ENCODE measurements at places on chromosomes 12 and 14.

- DNase-seq: no peak
Measured at GRCh38 chr14:95167177-95167576, 9.8 kb upstream of the DICER1 start.

- DNase-seq: no peak
Measured at GRCh38 chr12:121992059-121992879, 29.4 kb upstream of the BCL7A start.

DNA sequence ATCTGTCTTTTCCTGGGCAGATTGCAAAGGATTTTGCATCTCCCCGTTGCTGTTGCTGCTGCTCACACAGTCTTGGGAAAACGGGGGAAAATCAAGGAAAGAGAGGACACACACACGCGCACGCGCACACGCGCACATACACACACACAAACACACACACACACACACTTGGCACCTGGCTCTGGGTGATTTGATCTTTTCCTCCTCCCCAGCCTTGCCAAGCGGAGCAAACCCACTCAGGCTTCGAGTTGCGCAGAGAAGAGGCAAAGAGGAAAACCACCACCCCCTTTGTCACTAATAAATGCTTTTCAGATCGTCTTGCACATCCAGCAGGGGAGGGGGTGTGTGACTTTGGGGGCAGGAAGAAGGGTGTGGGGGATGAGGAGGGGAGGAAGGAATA, 965 bp upstream of the NOS1 start:
- DNase-seq: no peak

GRCh38 chr12:73159954-73160353, 887.8 kb downstream of the TRHDE start:
- no peak for DNase-seq

GRCh38 chr12:66441905-66442559, 139.7 kb downstream of the HELB start:
- no peak for DNase-seq

DNA sequence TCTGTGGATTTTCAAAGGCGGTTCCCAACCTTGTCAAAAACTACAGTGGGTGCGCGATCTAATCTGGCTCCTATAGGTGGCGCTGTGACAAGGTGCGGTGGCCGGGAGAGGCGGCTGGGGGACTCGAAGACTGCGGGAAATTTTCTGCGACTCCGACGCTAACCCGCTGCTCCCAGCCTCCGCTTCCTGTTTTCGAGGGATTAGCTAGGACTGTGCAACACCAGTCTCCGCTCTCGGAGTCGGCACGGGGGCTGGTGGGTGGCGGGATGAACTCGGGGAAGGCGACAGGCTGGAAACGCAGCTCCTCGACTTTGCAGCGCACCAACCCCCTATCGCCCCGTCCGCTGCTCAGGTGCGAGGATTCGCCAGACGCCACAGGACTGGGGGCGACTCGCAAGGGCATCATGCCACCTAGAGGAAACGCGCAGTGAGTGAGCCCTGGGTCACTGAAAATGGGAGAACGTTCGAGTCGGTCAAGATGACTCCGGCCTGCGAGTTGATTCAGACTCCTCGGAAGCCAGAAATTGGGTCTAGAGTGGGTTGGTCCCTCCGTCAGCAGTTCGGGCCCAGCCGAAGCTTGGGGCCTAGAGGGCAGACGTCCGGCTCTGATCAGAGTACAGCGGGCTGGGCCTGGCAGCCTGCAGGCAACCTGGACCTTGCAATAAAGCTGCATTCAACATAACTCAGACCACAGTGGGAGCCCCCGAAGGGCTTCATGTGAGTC, 5.5 kb upstream of the PAX9 start:
- DNase-seq: no peak

DNA sequence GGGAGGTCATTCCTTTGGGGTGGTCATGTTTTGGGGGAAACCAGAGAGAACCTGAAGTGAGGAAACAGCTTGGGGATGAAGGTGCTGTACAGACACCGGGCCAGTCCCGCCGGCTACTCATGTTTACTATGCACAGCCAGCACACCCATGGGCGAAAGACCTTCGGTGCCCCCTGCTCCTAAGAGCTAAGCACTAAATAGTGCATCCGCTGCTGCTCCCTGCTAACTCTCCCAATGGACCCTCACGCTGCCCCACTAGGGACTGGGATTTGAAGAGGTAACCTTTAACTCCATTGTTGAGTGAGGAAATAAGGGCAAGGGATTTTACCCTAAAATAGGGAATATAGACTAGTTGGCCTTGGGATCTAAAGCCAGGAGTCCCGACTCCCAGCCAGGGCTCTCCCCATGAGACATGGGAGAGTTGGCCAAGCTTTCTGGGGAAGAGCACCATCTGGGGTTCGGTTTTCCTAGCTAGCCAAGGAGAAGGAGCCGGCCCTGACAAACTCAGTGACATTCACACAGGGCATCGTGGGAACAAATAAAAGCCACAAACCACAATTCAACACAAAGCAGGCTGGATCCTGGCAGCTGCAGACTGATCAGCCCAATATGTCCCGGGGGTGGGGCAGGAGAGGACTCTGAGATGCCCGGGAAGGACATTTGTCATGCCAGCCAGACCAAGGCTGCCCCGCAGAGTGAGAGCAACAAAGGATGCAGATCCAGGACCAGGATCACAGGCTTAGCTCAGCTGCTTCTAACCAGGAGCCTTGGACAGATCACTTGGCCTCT, 91.7 kb downstream of the SINHCAF start:
- DNase-seq: no peak

GRCh38 chr12:65699251-65699650, 125.0 kb upstream of the HMGA2 start:
- no peak for DNase-seq

DNA sequence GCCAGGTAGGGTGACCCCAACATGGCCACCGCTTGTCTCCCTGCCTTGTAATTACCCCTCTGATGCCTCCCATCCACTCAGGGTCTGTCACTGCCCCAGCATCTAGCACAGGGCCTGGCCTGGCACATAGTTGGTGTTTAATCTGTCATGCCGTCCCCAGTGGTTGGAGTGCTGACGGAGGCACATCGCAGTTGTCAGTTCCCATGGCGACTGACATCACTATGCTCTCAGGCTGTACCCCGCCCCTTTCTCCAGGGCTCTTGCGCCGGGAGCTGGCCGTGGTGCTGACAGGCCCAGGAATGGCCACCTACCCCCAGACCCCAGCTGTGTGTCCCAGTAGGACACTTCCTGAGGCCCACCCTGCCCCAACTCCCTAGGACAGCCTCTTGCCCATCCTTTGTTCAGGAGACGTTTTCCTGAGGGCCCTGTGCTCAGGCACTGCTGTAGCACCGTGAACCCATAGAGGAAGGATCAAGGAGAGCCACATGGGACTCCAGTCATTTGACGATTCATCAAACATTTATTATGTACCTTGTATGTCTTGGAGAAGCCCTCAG, 23.0 kb downstream of the FAM222A start:
- DNase-seq: no peak

DNA sequence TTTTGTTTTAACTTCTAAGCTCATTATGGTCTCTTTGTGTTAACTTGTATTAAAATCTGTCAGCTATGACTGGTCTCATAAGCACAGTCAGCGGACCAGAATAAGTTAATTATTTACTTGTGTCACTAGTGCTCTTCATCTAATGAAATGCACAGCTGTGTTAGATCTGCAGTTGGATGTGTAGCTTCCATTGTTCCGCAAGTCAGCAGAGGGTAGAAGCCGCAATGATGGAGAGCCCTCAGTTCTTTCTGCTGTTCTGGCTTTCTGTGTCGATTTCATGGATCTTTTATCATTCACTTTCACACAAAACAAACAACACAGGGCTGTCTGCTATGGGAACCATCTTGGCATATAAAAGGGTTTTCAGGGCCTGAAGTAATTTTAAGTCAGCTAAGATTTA, 89.3 kb upstream of the RFX4 start:
- DNase-seq: no peak

- DNase-seq: no peak
Measured at GRCh38 chr12:94557746-94558295, 92.5 kb downstream of the TMCC3 start.

DNA sequence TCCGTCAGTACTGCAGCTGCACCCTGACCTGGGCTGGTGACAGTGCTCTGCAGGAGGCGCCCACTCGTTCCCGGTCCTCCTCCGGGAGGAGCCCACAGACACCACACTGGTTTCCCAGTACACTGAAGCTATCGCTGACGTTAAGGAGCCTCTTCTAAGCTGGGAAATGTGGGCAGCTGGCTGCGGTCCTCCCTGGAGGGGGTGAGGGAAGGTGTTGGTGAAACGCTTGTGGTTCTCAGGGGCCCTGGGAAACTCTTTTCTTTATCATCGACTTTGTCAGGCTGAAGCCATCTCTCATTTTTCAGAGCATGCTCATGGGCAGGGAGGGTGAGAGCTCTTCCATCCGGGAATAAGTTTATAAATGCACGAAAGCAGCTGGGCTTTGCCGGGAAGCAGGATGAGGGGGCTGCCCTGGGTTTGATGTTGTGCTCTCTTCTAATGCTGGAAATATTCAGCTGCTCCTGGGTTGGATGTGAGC, 176.0 kb downstream of the CHST11 start:
- DNase-seq: no peak

DNA sequence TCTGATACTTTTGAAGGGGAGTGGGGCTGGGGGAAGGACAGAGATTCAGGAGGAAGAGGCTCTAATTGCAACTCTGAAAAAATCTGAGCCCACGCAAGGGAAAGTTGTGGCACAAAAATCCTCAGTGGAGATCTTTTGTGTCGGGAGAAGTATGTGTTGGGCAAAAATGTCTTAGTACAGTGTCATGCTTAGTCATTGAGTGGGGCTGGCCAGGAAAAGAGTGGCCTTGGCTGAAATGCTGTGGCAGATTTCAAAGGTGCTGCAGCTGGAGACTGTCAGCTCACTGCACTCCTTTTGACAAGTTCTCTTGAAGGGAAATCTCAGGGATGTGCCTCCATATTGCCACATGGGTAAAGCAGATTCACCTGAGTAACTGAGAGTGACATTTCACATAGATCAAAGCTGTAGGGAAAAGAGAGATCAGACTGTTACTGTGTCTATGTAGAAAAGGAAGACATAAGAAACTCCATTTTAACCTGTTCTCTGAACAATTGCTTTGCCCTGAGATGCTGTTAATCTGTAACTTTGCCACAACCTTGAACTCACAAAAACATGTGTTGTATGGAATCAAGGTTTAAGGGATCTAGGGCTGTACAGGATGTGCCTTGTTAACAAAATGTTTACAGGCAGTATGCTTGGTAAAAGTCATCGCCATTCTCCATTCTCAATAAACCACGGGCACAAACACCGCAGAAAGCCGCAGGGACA, 36.0 kb upstream of the GLIPR1 start:
- DNase-seq: no peak

DNA sequence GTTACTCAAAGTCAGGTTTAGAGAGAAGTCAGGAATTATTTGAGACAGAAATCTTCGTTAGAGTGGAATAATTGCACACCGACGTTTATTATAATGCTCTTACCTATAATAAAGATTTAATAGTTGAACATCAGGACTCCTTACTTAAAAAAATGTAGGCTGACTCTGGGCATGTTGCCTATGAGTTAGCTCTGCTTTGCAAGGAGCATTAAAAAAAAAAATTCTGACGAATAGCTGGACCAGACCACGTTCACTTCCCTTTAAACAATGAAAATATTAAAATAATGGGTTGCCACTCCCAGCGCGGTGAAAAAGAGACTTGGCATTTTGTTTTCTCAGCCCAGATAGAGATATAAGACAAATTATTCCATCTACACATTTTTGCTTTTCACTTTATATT, 574 bp upstream of the FANCM start:
- DNase-seq: no peak

- DNase-seq: no peak
Measured at GRCh38 chr14:60723116-60723906, 840 bp downstream of the SIX4 start.

DNA sequence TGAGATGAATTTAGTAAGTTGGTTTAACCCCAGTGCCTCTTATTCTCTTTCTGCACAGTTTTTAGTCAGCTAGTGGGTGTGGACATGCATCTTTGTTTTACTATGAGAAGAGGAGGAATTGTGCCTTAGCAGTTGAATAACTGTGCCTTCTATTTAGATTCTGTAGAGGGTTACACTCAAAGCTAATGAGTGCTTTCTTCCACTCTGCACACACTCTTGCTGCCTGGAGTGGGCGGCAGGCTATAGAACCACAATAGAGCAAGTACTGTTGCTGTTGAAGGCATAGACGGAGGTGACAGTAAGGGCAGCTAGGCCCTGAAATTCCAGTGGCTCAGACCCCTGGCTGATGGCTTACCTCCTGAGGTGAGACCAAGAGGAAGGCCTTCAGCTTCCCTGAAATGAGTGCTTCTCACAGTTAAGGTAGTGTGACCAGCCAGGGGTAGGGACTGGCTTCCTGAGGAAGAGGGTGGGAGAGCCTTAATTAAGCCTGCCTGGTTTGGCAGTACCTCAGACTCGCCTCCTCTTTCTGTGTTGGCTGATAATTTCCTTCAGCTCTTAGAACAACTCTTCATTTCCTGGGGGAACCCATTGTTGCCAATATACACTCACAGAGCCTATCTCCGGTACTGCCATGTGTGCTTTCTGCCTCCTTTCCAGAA, 24.7 kb downstream of the SUSD6 start:
- no peak for DNase-seq

Measured in effector CD8-positive, alpha-beta T cell (primary cell).